DMS53 (cell line): ENCODE measurements at places on chromosomes 13 and 19.

DNA sequence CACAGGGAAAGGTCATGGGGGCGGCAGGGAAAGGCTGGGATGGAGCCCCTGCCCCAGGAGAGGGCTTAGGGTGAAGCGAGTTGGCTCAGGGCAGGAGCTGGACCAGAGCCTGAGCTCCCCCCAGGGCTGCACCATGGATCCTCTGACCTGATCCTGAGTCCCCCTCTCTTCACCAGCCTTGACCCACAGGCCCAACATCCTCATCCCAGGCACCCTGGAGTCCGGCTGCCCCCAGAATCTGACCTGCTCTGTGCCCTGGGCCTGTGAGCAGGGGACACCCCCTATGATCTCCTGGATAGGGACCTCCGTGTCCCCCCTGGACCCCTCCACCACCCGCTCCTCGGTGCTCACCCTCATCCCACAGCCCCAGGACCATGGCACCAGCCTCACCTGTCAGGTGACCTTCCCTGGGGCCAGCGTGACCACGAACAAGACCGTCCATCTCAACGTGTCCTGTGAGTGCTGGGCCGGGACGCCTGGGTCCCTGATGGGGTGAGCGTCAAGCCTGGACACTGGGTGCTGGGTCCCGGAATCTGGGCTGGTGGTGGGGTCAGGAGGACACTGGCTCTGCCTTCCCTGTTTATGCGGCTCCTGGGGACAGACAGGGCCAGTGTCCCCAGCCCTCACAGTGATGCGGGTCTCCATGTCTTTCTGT lies 842 bp downstream of the SIGLEC9 start:
- no peak for DNase-seq

DNA sequence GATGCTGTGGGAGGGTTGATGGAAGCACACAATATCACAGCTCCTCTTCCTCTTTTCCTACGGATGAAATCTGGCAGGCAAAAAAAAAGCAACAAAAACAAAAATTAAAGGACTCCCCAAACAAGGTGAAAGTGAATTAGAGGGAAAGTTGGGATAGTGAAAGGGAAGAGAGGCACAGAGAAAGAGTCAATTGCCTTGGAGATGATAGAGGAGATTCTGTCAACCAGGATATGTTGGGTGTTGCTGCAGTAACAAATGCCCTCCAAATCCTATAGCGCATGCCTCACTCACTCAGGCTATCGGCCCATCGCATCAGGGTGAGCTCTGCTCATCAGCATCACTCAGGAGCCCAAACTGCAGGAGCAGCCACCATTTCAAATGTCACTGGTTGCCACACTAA lies 119.1 kb downstream of the DLEU7 start:
- DNase-seq: no peak

GRCh38 chr13:33937373-33938098 lies 119.6 kb downstream of the RFC3 start:
- DNase-seq: no peak

GRCh38 chr19:49017041-49017665 lies at the start of gene LHB:
TSS of gene LHB (minus strand) at chr19:49017091. CDS start at chr19:49017081, 10 bp downstream.
- DNase-seq: peak; percentile 42

DNA sequence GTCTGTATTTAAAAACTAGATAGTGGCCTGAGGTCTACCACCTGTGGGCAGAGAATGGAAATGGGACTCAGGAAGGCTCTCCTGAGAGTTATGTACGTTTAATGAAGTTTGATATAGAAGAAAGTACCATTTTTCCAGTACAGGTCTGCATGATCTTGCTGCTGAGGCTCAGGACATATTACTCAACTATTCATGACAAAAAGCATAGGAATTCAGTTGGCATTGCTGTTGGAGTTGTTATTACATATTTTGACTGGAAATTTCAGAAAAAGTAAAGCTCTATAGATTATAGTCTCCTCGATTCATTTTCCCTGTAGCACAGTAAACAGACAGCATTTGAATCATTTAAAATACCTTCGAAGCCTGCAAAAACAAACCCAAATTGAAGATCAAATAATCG lies 469.8 kb downstream of the DCT start:
- no peak for DNase-seq

DNA sequence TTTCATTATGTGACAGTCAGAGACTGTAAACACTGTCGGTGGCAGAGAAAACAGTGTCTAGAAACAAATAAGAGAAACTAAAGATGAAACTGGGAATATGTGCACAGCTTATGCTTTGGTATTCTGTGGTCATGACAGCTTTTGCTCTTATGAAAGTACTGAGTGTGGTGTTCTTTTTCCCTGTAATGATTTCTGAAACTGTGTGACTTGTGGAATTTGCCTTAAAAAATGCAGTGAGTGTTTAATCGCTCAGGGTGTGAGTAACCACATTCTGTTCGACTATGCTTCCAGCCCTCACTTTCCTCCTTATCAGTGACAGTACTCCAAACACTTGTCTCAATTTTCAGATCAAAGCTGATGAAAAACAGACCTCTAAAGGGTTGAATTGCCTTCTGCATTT lies 66.9 kb upstream of the DIAPH3 start:
- no peak for DNase-seq

DNA sequence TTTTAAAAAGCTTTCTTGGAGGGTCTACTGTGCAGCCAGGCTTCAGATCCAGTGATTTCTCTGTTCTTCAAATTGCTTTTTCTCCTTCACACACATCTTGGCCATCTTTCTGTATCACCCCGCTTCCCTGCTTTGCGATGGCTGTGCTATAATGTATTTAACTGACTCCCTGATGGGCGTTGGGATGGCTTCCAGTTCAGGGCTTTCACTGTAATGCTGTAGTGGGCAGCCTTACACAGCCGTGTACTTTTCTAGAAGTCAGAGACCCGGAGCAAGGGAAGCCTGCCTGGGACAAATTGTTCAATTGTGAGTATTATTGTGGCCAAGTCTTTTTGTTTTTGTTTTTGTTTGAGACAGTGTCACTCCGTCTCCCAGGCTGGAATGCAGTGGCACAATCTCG lies 19.4 kb upstream of the PAK4 start:
- DNase-seq: no peak

DNA sequence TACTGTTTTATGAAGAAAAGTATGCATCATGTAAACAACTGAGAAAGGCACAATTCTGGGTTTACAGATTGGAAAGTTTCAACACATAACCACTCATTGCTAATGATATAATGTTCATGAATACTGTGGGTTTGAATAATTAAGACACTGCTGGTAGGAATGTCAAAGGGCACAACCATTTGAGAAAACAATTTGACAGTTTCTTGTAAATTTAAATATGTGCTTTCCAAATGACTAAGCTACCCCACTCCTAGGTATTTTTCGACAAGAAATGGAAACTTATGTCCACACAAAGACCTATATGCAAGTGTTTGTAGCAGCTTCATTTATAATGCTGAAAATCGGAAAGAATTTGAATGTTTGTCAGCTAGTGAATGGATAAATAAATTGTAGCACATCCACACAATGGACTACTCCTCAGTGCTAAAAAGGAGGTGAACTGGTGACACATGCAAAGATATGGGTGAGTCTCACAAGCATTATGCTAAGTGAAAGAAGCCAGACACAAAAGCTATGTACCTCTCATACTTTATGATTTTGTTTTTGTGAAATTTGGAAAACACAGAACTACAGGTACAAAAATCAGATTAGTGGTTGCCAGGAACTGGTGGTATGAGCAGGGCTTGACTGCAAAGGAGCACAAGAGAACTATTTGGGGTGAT lies 44.8 kb upstream of the FLT1 start:
- no peak for DNase-seq

DNA sequence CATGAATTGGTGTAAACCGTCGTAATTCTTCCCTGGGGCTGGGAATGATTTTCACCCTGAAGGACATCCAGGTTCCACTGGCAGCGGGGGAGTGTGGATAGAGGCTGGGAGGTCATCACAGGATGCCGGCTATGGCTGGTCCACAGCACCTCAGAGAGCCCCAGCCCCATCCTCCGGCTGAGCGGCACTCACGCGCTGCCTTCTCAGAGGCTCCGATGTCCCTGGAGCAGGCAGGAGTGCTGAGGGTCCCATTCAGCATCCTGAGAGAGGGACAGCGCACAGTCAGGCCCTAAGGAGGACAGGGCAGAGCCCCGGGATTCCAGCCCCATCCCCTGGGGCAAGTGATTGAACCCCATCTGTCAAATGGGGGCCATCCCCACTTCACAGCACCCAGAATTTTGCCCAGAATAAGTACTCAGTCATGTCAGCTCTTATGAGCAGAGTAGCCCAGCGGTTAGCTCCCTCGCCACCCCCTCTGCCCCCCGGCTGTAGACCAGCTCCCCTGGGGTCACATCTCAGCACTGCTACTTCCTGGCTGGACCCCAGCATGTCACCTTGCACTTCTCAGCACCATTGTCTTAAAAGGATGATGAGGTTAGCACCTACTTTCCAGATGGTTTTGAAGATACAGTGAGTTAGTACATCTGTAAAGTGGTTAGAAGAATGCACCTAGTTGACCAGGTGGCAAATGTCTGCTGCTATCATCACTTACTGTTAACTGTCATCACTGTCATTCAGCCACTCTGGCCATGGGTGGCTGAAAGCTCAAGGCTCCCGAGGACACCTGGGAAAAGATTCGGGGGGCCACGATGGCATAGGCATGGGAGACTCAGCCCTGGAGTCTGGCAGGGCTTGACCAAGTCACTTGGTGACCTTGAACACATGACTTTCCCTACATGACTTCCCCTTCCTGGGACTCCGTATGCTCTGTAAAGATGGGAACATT lies 11.9 kb downstream of the GRAMD1A start:
- no peak for DNase-seq

GRCh38 chr19:39407410-39407659 lies 688 bp downstream of the ZFP36 start:
- DNase-seq: no peak

DNA sequence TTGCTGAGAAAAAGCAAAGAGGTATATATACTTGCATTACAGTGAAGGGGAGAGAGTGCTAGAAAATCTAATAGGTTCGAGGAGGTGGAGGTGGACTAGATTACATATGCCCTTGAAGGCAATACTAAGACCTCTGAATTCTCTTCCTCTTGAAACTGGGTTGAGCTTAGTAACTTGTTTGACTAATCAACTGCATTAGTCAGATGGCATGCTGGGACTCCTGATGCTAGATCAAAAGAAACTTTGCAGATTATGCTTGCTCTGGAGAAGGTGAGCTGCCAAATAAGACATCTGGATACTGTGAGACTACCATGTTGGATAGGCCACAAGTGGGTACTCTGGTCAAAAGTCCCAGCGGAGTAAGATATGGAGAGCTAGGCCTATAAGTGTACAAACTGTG lies 331.3 kb downstream of the KLF5 start:
- no peak for DNase-seq

- peak; percentile 65 for DNase-seq
These were observed 173.6 kb downstream of the NUFIP1 start for GRCh38 chr13:44815623-44816022.

DNA sequence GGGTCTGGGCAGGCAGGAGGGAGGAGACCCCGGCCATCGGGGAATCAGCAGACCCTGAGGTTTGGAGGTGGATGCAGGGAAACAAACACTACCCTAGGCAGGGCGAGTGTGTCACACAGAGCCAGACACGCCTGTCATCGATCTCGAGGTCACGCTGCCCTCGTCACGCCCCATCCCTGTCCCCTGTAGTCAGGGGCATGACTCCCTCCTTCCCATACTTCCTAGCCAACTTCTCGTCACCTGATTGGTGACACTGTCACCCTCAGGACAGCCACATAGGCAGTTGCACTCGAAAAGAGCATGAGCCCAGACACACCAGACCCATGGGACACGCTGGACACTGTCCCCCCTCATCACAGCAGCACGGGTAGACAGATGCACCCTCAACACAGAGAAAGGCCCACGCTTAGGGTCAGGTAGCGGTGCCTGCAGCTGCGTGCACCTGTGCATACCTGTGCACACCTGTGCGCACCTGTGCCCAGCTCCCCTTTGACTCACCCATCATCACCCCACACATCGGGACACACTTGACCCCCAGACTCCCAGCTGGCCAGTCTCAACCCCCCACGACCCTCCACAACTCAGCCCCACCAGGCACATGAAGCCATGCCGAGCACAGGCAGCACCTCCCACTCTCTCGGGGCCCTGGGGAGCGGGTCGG lies 11.9 kb downstream of the CILP2 start:
- DNase-seq: no peak

DNA sequence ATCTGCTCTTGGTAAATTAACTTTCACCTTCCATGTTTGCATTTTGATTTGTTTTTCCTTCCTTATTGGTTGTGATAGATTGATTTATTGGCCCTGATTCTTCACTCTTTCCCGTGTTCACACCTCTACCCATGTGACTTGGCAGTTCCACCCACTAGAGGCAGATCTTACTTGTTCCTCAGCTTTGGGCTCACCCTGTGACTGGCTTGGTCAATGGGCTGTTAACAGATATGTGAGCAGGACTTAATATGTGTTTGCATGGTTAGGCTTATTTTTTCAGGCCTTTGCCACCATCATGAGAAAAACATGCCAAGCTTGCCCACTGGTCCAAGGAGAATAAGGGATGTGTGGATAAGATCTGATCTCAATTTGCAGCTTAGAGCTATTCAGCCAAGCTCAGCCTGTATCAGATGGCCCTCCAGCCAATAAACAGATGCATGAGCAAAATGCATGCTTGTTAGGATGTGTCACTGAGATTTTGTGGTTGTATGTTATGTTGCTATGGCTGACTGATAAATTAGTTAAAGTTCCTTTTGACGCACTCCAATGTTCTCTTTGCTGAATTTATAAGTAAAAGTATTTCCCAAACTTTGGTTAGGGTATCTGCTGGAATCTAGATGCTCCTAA lies 48.0 kb downstream of the RGCC start:
- no peak for DNase-seq

DNA sequence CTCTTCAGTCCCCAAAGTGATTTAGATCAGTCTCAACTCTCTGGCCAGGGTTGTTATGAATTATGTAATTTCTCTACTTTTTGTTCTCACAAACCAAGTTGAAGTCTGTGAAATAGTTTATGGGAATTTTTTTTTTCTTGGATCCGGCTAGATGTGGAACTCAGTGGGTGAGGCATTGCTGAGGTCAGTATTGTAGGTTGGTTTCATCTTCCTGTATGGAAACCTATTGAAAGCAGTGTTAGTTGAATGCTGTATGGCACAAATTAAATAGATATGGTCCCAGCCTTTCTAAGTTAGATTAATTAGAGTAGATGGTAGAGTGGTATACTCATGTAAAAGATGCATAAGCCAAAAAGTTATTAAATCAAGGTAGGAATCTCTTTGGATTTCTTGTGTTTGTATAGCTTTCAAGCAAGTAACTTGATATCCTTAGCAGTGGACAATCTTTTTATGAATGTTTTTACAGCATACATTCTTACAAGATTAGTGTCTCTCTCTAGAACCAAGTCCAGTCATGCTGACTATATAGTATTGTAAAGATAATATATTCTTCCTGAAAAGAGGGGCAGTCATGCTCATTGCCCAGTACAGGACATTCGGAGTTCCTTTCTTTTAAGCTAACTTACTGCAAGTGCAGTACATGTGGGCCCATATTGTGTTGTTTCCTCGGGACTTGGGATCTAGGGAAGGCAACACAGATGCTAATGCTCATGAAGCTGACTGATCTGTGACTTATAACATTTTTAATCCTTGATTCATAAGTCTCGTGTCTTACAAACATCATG lies 2541.1 kb downstream of the PCDH9 start:
- DNase-seq: no peak

- DNase-seq: no peak
These were observed 88.5 kb upstream of the C1QTNF9B start for GRCh38 chr13:23985839-23986238.
